ENCODE measurements at places on chromosomes 3 and 15. TPM values are rescaled to one million over a fixed set of nuclear protein-coding genes. Genes with fewer than 3 reads are reported as not detected.

- H3K27ac ChIP-seq = no peak overlapping the region
- no peak for DNase-seq
- no peaks in the 10 kb centered on the region for H3K4me1 ChIP-seq
- no peaks in the 10 kb centered on the region for H3K27me3 ChIP-seq
- H3K36me3 ChIP-seq = no peaks in the 10 kb centered on the region
Measured at GRCh38 chr3:139835830-139836683, 98.9 kb upstream of the CLSTN2 start.

WDR76 gene
- 0.90 TPM for total RNA-seq

DNA sequence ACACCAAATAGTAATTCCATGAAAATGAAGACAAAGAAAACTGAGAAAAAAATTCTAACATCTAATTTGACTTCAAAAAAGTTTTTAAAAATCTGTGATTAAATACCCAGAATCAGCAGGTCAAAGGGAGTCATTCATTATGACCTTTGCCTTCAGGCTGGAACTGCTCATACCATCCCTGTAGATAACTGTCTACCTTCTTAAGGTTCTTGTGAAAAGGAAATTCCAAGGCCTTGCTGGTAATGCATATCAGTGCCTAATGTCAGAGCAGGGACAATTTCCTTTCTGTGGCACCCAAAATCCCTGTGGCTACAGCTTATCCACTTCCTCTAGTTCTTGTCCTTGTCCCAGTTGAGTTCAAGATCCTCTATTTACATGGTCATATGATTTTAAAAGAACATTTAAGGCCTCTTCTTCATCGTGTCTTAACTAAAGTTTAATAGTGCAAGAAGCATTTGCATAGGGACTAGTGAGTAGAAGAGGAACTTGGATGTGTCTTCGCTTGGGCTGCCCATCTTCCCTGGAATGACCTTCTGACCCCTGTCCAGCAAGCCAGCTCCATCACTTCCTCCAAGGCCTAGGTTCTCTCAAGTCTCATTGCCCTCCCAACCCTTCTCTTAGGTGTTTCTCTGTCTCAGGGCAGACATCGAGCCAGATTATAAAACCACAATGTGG is 8.7 kb upstream of the PLCL2 start:
- no peak overlapping the region for H3K27ac ChIP-seq
- H3K36me3 ChIP-seq = no peaks in the 10 kb centered on the region
- DNase-seq = no peak
- no peak overlapping the region for H3K4me3 ChIP-seq
- no peaks in the 10 kb centered on the region for H3K4me1 ChIP-seq

STRIT1 gene
- 0.80 TPM for total RNA-seq

DNA sequence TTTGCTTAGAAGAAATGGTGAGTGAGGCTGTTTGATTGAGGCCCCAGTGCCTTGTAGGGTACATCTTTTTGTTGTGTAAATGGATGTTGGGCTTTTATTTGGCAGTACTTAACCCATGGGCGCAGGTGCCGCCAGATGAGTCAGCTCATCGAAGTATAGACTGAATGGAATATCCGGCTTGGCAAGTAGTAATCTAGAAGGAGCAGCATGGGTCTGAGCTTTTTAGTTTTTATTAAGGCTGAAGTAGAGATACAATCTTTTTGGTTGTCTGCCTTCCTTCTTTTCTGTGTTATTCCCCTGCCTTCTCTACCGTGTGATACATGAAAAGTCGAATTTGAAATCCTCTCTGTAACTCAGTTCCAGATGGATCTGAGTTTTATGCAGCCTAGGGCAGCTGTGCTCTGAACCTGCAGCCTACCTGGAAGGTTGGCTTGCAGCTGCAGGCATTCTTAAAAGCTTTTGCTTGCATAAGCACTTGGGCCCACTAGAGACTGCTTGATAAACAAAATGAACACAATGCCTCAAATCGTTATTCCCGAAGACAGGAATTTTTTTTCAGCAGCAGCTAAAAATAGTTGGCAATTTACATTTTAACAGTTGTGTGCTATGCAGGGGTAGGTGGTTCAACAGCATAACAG is 177.5 kb upstream of the CGNL1 start:
- no peaks in the 10 kb centered on the region for H3K27me3 ChIP-seq
- no peak overlapping the region for H3K27ac ChIP-seq
- no peaks in the 10 kb centered on the region for H3K36me3 ChIP-seq
- no peaks in the 10 kb centered on the region for H3K4me1 ChIP-seq
- DNase-seq = no peak

DNA sequence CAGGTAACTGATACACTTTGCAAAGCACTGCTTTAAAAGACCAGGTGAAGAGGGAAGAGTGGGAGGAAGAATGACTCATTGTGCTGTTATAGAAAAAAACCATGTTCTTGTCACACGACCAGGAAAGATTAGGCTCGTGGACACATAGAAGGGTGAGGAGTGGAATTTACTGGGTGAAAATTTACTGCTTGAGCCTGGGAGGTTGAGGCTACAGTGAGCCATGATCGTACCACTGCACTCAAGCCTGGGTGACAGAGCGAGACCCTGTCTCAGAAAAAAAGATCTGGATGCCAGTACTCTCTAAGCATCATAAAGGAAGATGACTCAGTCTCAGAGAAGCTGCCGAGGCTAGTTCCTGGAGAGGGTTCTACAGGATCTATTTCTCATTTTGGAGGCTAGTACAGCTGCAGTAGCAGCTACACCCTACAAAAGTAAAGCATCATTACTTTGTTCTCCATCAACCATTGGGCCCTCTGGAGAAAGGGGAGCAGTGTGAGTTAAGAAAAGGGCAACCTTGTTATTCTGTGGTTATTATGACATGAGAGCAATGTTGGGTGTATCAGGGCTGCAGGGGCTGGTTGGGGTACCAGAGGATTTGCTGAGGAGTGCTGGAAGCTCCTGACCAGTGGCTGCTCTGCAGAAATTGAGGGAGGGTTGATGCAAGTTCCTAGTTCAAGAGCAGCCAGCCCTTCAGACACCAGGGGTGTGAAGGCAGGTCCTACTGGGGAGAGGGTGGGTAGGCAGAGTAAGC is 75.4 kb downstream of the CMTM8 start:
- H3K36me3 ChIP-seq = no peaks in the 10 kb centered on the region
- no peaks in the 10 kb centered on the region for H3K27me3 ChIP-seq
- H3K27ac ChIP-seq = no peak overlapping the region
- DNase-seq = no peak

GRCh38 chr3:118960876-118961450 is 73.7 kb downstream of the IGSF11 start:
- no peaks in the 10 kb centered on the region for H3K4me1 ChIP-seq
- no peak overlapping the region for H3K4me3 ChIP-seq
- no peaks in the 10 kb centered on the region for H3K27me3 ChIP-seq
- no peaks in the 10 kb centered on the region for H3K36me3 ChIP-seq

GRCh38 chr3:18153571-18154173 is 271.5 kb downstream of the SATB1 start:
- no peak overlapping the region for H3K27ac ChIP-seq
- no peaks in the 10 kb centered on the region for H3K4me1 ChIP-seq
- no peaks in the 10 kb centered on the region for H3K36me3 ChIP-seq
- DNase-seq = no peak
- no peaks in the 10 kb centered on the region for H3K27me3 ChIP-seq

- DNase-seq = no peak
- H3K36me3 ChIP-seq = no peaks in the 10 kb centered on the region
- H3K27ac ChIP-seq = peak overlapping the region; percentile 71
- H3K27me3 ChIP-seq = no peaks in the 10 kb centered on the region
Measured at GRCh38 chr3:100123112-100123511, 8.8 kb upstream of the FILIP1L start.

ALDH1A2 gene
- 21.0 TPM for total RNA-seq

- H3K27me3 ChIP-seq = no peaks in the 10 kb centered on the region
- H3K4me1 ChIP-seq = no peaks in the 10 kb centered on the region
- H3K36me3 ChIP-seq = no peaks in the 10 kb centered on the region
- H3K4me3 ChIP-seq = no peak overlapping the region
Measured at GRCh38 chr3:124315215-124316033, 323.5 kb upstream of the ROPN1 start.

ARPP21 gene
- not detected for total RNA-seq

DNA sequence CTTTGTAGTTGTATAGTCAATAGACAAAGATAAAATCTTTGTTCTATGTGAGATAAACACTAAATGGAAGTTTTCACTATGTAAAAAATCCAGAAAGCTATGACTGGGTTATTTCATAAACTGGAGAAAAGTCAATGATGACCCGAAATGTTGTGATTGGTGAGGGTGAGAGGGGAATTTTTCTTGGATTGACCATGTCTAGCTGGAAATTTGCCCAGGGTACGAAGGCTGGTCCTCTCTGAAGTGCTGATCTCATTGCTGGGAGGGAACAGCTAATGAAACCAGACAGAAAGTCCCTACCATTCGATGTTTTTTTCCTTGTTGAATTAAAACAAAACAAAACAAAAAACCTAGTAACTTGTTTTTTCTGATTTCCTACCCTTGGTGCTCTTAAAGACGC is 14.3 kb downstream of the TPRG1 start:
- no peak for DNase-seq
- H3K4me3 ChIP-seq = no peak overlapping the region
- no peaks in the 10 kb centered on the region for H3K36me3 ChIP-seq
- H3K27me3 ChIP-seq = no peaks in the 10 kb centered on the region
- H3K27ac ChIP-seq = peak overlapping the region; percentile 66
- no peaks in the 10 kb centered on the region for H3K4me1 ChIP-seq

GRCh38 chr15:66948294-66948693 is 117.1 kb upstream of the SMAD3 start:
- H3K27me3 ChIP-seq = no peaks in the 10 kb centered on the region
- no peaks in the 10 kb centered on the region for H3K36me3 ChIP-seq
- no peak overlapping the region for H3K4me3 ChIP-seq
- no peak overlapping the region for H3K27ac ChIP-seq
- H3K4me1 ChIP-seq = no peaks in the 10 kb centered on the region

- peaks cover 10% of the 10 kb centered on the region for H3K27me3 ChIP-seq
- no peak overlapping the region for H3K4me3 ChIP-seq
- no peaks in the 10 kb centered on the region for H3K4me1 ChIP-seq
- DNase-seq = no peak
- no peaks in the 10 kb centered on the region for H3K36me3 ChIP-seq
Measured at GRCh38 chr15:40875991-40876730, 2.1 kb upstream of the RHOV start.

DNA sequence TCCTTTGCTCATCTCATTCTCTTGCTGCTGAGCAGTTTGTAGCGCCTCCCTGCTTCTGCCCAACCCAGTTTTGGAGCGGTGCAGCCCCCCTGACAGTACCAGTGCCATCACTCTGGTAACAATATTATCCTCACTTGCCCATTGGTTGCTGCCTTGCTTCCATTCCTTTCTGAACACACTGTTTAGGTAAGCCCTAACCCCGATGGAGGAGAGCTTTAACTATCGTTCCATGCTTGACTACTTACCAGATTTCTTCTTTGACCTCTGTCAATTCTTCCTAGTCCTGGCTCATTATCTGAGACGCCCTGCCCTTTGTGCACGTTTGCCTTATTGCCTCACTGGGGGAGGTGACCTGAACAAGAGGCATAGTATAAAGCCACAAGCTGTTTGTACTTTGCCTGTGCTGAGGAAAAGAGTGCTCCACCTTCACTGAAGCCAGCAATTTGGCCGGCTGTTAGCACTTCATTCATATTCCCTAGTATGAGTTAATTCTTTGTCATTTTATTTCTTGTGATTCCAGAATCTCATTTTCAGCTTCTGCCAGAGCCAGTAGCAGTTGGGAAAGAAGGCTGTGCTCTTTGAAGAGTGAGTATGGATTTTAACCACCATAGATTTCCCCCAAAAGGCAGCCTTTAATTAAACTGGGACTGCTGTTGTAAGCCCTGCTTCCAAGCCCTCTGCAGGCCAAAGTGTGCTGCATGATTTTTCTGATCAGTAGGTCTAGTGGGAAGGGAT is 11.9 kb downstream of the ABHD6 start:
- no peak overlapping the region for H3K4me3 ChIP-seq
- no peak for DNase-seq
- no peaks in the 10 kb centered on the region for H3K4me1 ChIP-seq
- no peak overlapping the region for H3K27ac ChIP-seq
- H3K27me3 ChIP-seq = no peaks in the 10 kb centered on the region

SLC28A1 gene
- total RNA-seq = 1.3 TPM

SCAP gene
- total RNA-seq = 41.3 TPM

DNA sequence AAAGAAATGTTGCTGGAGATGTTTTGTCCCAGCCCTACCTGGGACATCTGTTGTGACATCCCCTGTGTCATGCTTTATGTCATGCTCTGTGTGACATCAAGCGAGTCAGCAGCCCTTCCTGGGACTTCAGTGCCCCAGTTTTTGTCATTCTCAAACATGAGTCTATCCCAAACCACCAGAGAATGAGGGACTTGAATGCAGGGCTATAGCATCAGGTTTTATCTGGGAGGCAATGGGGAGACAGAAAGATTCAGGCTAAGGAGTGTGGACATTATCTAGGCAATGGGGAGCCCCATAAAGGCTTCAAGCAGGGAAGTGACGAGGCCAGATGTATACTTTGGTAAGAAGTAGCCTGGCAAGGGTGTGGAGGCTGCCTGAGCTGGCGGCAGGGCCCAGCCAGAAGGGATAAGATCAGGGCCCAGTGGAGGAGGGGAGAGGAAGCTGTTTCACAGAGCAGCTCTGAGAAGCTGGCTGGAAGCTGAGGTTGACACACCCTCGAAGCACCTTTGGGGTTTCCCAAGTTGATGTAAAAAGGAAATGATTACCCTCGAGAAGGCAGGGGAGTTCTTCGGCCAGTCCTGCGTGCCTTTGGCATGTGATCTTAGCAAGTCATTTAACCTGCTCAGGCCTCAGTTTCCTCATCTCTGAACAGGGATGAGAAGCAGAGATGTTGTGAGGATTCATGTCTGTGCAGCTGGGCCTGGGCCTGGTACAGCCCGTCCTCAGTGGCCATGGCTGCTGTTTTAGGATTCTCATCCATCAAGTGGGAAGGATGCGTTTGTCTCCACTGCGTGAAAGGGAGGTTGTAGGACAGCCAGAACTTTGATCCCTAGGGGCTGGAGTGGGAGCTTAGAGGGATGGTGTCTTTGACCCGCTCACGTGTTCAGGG is 34.3 kb downstream of the IRAK2 start:
- H3K4me3 ChIP-seq = no peak overlapping the region
- H3K27me3 ChIP-seq = no peaks in the 10 kb centered on the region
- DNase-seq = no peak
- peaks cover 32% of the 10 kb centered on the region for H3K4me1 ChIP-seq

DNA sequence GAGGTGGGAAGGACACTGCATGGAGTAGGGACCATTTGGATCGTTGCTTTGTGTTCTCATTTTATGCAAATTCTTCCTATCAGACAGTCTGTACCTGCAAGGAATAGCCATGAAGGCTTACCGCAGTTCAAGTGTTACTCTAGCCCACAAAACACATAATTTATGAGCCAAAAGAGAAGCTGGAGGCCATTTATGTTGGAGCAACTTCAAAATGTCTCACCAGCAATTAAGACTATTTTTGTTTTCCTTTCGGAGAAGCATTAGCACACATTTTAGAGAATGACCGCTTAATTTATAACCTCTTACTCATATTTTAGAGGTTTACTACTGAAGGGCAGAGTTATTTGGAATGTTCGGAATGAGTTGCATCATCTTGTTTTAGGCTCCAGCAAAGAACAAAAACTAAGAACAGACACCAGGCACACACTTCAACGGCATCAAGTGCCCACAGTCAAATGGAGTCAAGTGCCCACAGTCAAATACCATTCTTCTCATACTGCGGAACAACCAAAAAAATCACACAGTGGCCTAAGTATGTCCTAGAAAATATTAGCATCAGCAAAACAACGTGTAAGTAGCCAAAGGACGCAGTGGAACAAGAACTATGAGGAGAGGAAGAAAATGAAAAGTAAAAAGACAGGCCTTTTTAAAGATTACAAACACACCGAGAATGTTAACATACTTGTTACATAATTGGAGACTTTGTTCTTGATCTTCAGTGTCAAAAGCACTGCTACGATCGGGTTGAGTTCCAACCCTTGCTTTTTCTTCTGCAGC is 17.5 kb upstream of the GOLGA8J start:
- no peaks in the 10 kb centered on the region for H3K27me3 ChIP-seq
- H3K4me1 ChIP-seq = no peaks in the 10 kb centered on the region
- no peak for DNase-seq
- H3K27ac ChIP-seq = no peak overlapping the region
- no peak overlapping the region for H3K4me3 ChIP-seq

All from heart right ventricle (tissue), 16 donors.